Frontal cortex (tissue), 4 donors: ENCODE measurements at places on chromosomes 3 and 15. TPM values are rescaled to one million over a fixed set of nuclear protein-coding genes. Genes with fewer than 3 reads are reported as not detected.

The CSPG4 gene
- total RNA-seq = 4.5 TPM

The CCDC13 gene
- total RNA-seq = 2.4 TPM

The TMCO5A gene
- total RNA-seq = not detected

The ADAMTS17 gene
- total RNA-seq = 9.4 TPM

The ACP3 gene
- total RNA-seq = not detected

The IQCF2 gene
- total RNA-seq = not detected

The LMLN gene
- 13.5 TPM for total RNA-seq

The GOLGA6L25 gene
- total RNA-seq = not detected

The TBL1XR1 gene
- total RNA-seq = 283 TPM

The GRIP2 gene
- total RNA-seq = 8.2 TPM

The TRH gene
- 4.1 TPM for total RNA-seq

GRCh38 chr3:183697610-183698317 lies at the start of gene YEATS2:
TSS of gene YEATS2 (plus strand) at chr3:183697797. CDS start at chr3:183715163, 17,366 bp downstream.
- peak; percentile 92 for DNase-seq

GRCh38 chr3:37930495-37930894 lies 60.1 kb upstream of the VILL start:
- no peak for DNase-seq

DNA sequence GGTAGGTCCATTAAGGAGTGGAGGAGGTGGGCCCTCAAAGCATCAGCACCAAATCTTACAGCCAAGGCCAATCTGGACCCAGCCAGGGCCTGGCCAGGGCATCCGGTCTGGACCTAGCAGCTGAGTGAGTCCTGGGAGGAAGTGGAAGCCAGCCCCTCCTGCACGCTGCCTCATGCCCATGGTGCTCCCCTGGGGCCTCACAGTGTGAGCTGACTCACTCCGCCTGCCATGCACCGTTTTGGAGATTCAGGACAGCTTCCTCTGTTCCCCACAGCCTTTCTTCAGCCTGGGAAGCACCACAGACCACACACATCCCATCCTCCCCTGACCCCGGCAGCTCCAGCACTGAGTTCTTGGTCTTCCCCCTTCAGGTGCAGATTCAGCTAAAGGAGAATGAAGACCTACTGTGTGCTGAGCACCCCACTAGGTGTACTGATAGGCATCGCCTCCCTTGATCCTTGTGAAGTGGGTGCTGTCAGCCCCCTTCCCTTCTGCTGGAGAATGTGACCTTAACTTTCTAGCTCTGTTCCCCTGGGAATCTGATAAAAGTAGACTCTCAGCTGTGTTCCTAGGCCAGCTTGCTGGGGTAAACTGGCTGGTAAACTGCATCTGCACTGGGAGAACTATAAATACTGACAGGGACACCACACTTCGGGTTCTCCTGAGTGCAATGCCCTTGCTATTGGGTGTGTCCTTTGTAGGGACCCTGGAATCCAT lies 36.8 kb upstream of the SEC13 start:
- DNase-seq = no peak

DNA sequence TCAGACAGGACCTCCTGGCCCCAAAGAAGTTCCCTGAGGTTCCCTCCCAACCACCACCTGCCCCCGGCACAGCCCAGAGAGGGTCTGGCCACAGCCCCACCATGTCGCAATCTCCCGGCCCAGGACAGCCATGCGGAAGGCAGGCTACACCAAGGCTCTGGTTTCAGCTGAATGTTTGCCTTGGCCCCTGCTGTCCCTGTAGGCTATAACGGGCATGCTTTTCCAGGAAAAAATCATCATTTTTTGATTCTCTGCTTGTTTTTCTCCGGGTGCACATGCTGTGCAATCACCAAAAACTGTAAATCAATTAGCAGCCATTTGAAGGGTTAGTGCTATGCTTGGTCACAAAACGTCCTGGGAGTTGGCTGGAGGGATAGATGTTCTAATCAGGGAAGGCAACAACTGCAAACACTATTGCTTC lies 142.7 kb upstream of the IGF1R start:
- DNase-seq = no peak

- no peak for DNase-seq
Observed at GRCh38 chr3:75176937-75177336, 487.2 kb upstream of the FRG2C start.

DNA sequence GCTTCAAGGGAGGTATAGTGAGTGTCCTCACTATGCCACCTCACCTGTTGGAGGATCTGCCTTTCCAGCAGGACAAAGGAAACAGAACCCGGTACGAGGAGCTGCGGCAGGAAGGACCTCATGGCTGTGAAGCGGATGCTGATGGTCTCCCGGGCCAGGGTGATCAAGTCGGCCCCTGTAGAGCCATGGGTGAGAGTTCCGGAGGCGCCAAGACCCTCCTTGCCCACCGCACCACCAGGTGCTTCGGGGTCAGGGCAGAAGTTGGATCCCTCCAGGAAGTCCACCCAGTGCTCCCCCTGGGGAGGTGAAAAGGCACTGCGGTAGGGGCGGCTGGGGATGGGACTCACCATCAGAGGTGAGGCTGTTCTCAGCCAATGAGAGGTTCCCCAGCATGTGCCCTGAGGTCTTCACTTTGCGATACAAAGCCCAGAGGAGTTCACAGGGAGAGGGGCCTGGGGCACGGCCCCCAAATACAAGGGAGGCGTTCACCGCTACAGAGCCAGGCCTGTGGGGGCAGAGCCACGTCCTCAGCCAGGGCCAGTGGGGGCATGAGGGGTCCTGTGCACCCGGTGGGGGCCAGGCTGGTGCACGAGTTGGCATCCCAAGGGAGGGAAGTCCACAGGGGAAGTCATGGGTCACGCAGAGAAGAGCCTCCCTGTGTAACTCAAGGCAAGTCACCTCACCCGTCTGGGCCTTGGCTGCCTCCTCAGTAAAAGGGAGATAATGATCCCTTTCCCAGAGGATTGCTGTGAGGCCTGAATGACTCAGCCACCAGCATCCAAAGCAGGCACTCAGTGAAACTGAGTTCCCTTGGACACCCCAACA lies 27.7 kb downstream of the C15orf39 start:
- no peak for DNase-seq

DNA sequence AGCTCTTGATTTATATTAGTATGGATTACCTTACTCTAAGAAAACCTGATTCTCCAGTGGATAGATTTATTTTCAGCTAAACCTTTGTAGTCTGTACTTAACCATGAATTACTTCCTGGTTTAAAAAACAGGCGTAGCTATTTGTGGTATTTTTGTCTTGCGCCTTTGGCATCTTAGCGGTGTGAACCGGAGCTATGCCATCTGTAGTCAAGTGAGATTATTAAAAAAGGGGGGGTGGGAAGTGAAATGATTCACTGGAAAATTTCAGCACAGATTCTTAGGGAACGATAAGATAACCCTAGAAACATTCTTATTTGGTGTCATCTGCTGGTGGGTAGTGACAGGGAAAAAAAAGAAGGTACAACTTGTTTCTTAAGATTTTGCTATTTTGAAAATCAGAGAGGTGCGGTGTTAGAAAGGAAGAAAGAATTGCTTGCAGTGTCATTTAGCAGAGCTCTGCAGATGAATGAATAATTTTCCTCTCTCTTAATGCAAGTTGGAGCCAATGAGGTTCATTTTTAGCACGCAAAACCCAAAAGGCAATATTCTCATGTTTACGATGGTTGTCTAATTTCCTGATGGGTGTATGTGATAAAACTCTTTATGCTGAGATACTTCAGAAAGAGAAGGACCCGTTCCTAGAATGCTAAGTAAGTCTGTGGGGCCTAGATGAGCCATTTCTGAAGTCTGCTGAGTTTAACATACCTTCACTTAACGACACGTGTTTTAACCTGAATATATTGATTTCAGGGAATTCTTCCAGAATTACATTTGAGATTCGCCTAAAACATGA lies 44.0 kb downstream of the PSMD6 start:
- DNase-seq = no peak

GRCh38 chr3:150504483-150504882 lies 41.8 kb downstream of the SERP1 start:
- DNase-seq = no peak

GRCh38 chr3:123695731-123696640 lies 111.1 kb upstream of the HACD2 start:
- DNase-seq = no peak

- no peak for DNase-seq
Observed at GRCh38 chr3:194312743-194313281, 38.3 kb downstream of the CPN2 start.

DNA sequence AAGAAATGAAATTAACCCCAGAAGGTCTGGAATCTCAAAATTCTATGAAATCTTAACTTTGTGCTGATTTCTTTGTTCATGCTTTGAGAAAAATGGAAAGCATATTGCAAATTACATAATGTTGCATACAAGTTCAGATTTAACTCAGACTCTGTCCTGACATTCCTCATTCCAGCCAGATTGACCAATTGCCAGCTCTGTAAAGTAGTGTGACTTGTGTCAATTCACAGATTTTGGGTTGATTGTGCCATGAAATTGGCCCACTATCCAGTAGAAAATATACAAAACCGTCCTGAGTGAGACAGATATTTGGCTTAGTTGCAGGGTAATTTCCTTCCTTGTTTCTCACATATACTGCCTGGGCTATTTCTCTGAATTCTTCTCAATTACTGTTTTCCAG lies 1312.6 kb downstream of the ROBO1 start:
- DNase-seq = no peak

- no peak for DNase-seq
Observed at GRCh38 chr3:71176366-71176765, 407.2 kb downstream of the FOXP1 start.

DNA sequence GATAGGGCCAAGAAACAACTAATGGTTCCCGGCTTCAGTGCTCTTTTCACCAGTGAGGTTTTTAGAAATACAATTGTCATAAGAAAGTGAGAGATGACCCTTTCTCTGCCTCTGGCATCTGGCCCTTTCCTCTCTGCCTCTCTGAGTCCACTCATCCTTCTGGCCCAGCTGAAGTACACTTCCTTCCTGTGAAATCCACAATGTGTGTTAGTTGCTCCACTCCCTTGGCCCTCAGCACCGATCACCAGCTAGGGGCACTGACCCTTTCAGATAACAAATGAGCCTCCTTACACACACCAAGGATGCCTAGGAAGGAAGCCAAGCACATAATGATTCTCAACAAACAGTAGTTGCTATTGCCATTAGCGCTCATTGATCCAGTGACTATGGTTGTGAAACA lies 2.9 kb upstream of the CAV3 start:
- DNase-seq = no peak

- no peak for DNase-seq
Observed at GRCh38 chr3:99638167-99638948, at the start of gene COL8A1. TSS of gene COL8A1 (plus strand) at chr3:99638594. CDS start at chr3:99790683, 152,089 bp downstream.

- no peak for DNase-seq
Observed at GRCh38 chr15:56775641-56776040, 42.3 kb upstream of the ZNF280D start.

- DNase-seq = no peak
Observed at GRCh38 chr15:95953032-95953431, 377.5 kb upstream of the NR2F2 start.

DNA sequence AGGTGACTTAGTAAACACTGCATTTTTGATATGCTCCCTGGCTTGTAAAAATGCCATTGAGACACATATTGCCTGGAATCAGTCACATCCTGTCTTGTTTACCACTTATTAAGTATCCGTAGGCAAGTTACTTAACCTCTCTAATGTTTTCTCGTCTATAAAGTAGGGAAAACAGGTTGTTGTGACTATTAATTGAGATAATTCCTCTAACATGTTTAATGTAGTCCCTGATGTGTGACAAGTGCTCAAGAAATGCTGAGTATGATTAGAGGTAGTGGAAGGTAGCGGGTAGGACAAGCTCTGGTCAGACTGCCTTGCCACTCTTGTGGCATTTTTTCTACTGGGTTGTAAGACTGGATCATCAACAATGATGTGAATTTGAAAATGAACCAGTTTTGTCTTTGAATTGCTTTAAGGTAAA lies 54.1 kb downstream of the NFKBIZ start:
- DNase-seq = no peak

DNA sequence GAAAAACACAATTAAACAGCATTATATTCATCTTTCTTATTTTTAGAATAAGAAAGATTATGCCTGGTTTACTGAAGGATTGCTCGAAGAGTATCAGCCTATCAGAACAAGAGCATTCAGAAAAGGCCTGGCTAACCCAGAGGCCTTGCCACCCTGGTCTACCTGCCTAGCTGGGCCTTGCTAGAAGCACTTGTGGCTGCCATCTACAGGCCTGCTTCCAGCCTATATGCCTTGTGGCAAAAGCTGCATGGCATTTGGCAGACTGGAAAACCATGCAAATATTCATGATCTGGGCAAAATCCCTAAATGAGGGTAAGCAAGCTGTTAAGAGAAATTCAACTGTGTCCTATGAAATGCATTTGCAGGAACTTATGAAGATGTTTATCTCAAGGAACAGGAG lies 9.3 kb upstream of the ATP13A4 start:
- DNase-seq = no peak

DNA sequence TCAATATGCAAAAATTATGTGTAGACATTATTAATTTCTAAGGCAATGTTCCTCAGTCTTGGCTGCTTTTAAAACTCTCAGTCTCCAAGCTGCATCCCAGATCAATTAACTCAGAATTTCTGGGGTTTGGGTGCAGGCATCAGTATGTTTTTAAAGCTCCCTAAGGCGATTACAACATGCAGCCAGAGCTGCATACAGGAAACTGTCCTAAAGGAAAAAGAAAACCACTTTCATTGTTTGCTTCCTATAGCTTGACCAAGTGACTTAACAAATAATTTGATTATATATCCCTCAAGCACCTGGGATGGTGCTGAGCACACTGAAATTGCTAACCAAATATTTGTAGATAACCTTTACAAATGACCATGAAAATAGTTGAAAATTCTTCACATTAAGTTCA lies 194.7 kb downstream of the DTWD1 start:
- DNase-seq = no peak

GRCh38 chr3:138205527-138205926 lies 18.4 kb downstream of the ARMC8 start:
- no peak for DNase-seq

DNA sequence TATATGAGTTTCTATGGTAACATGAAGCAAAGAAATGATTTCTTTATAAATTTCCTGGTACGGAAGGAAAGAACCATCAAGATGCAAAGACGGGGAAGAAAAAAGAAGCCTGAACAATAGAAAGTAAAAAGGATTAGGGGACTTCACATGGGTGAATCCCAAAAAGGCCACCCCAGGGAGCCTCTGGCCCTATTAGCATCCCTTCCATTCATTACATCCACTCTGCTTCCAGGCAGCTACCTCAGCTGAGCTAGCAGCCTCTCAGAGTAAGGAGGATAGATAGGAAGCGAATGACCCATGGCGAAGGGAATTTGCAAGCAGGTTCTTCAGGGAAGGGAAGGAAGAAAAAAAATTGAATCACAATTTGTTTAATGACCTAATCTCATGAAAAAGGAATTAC lies 81.6 kb downstream of the GABRB3 start:
- no peak for DNase-seq

GRCh38 chr15:61153291-61153690 lies 75.8 kb downstream of the RORA start:
- no peak for DNase-seq

- no peak for DNase-seq
Observed at GRCh38 chr3:193791041-193792032, 198.3 kb downstream of the OPA1 start.

DNA sequence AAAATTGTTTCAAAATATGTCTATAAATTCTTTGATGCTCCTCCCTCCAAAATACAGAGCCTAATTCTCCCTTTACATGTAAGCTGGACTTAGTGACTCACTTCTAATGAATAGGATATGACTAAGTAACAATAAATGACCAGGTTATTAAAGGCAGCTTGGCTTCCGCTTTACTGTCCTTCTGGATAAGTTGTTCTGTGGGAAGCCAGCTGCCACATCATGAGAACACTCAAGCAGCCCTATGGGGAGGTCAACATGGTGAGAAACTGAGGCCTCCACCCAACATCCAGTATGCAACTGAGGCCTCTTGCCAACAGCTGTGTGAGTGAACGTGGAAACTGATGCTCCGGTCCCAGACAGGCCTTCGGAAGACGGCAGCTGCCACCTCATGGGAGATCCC lies 247.3 kb upstream of the CHRM5 start:
- DNase-seq = no peak
